ENCODE measurements at places on chromosomes 5 and 9.

- no peak for DNase-seq
Measured at GRCh38 chr5:1959725-1960581, 77.2 kb upstream of the IRX4 start.

DNA sequence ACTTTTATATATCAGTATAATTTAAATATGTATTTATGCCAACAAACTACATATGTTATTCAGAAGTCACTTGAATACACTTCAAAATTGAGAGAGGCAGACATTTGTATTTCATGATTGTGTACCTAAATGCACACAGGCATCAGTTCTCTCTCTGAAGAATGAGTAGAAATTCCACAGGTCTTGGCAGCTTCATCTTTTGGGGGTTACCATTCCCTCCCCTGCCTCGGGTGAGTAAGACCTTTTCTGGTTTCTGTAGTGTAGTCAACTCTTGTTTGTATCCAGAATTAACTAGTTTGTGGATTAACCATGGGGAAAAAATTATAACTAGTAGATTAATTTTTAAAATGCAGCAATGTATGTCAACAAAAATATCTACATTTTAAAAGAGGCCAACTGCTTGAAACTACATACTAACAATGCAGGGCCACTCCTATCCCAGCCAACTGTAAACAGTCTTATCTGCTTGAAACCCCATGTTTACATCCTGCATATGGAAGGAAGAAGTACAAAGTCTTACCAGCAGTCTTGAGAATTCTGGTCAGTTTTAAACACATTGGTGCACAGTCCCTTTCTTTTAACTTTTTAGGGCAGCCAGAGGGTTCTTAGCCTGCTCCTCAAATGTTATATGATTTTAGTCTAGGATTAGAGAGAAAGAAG is 339.6 kb upstream of the KIF2A start:
- no peak for DNase-seq

DNA sequence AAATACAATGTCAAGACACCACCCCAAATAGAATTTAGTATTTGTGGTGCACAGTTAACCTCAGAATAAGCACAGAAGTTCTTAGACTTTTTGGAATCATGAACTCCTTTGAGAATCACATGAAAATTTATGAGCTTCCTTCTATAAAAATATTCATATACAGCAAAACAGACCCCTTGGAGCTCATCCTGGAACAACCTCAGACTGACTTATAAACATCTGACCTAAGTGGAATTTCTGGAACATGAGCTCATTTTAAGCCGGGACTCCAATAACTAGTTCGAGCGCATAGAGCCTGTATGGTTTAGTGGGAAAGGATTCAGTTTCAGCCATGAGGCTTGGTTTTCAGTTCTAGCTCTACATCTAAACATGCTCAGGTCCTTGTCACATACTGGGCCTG is 192.3 kb downstream of the DEPDC1B start:
- no peak for DNase-seq

- DNase-seq, result no peak
Measured at GRCh38 chr5:159552751-159553150, 222.5 kb upstream of the IL12B start.

DNA sequence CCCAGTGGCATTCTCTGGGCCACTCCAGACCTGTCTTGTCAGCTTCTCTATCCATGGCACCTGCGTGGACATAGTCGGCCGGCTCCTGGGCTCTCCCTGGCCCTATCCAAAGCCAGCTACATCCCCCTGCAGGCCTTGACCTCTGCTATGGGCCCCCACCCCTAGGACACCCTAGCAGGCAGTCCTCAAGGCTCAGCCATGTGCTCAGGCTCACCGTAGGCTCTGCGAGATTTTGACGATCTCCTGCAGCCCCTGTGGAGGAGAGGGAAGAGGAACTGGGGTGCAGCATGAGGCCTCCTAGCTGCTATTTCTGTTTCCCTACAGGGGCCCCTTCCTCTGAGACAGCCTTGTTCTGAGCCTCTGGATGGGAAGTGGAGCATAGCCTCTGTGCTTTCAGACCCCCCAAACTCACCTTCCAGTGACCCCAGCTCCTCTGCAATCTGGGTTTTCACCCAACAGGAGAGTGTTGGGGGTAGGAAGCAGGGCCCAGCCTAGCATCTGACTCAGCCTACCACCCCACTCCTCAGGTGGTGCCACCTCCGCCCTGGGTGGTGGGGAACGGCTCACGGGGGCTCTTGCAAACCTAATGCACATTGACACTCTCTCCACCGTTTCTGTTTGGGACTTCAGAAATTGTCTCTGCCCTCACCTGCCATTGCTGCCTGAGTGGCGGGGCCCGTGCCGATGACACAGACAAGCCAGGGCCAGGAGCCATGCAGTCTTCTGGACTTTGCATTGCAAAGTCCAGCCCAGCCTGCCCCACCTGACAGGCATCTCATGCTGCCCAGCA is 36.7 kb downstream of the HRH2 start:
- no peak for DNase-seq

Data from activated CD8-positive, alpha-beta memory T cell treated with anti-CD3 and anti-CD28 coated beads, Interleukin-2, amount 10 ng/mL, durations not matched to agents 7 days and 5 days (primary cell).